IPS DF 19.7 (cell line): ENCODE measurements at places on chromosomes 1 and 21.

GRCh38 chr1:226310637-226311195, 1.8 kb upstream of the LIN9 start:
- DNase-seq = no peak

- no peak for DNase-seq
Measured at GRCh38 chr1:4796161-4797015, 142.0 kb downstream of the AJAP1 start.

DNA sequence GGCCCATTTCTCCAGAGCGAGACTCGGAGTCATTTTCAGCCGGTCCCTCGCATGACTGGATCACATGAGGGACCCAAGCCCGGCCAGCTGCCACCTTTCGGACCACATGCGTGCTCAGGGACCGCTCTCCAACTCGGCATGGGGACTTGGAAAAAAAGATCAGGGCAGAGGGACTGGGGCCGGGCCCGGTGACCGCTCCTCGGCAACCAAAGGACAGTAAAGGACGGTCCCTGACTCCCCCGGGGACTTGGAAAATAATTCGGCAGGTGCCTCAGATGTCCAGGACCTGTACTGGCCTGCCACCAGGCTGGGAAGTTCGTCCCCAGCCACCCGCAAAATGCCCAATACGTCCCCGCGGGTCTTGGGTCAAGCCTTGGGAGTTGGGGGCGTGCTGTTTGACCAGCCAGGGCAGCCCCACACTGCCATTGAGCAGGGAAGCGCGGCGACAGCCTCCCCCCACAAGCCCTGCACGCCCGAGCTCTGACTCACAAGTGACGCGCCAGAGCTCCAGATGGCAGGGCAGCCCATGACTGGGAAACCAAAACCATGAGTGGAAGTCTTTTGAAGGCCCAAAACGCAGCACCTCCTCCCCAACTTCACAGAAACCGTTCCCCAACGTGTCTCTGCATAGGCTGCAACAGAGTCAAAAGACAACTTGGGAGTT, 134.5 kb downstream of the LIPI start:
- no peak for DNase-seq

DNA sequence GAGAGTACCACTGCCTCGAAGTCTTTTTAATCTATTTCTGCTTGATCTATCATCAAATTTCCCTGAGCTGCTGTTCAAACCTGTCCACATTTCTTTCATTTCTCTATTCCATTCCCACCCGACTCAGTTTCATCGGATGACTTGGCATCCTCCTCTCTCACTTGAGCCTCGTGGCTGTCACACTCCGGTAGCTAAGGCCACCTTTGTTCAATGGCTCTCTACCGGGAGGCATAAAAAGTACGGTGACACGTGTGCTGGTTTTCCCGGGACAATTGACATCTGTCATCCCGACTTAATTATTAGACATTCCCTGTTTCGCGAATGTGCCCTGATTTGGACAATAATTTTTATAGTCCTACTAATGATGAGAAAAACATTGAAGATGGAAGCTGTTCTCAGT, 22.6 kb downstream of the MIS18A start:
- DNase-seq = no peak

DNA sequence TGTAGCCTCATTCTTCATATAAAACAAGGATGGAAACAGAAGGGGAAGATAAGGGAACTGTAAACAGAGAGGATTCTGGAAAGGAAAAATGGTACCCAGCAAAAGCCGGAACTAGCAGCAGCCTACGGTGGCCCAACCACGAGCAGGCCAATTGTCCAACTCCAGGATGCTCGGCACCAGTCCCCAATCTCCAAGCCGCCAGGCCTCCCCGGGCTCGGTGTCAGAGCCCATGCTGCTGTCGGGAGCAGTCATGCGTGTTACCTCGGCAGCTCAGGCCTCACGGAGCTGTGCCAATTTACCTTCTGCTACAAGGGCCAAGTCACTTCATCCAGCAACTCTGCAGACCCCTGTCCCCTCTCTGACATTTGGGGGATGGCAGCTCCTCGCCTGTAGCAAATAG, 130.8 kb downstream of the ZBTB18 start:
- no peak for DNase-seq

DNA sequence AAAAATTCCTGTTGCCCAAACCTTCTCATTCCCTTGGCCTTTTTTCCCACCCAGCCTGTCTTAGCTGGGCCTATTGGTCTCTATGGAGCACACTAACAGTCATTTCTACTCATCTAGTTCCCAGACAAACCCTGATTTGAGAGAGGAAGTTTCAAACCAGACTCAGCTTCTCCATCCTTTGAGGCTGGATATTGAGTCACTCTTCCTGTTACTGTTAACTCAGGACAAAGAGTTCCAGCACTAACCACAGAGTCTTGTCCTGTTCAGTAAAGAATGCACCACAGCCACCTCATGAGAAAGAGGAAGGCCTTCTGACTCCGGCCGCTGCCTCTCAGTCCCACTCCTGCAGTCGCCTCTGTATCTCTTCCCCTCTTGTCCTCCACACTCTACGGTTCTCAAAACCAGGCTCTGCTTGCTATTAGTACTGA, 137.8 kb downstream of the PTPRC start:
- DNase-seq = no peak

GRCh38 chr1:112769611-112770010, 54.5 kb upstream of the PPM1J start:
- DNase-seq = no peak

DNA sequence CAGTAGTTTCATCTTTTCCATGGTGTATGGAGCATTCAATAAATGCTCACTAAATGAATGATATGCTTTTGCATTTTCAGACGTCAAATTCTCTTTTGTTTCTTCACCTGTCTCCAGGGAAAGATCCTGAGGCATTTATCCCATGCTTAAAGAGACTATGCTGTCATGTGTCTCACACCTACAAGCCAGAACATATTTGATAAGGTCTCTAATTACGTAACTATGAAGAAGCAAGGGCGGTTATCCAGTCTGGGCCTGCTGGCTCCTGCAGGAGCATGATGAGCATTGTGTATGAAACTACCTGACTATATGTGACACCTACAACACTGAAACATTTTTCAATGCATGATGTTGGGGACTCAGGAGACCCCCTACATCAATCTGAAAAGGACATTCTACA, 51.8 kb downstream of the FBXO42 start:
- no peak for DNase-seq

- no peak for DNase-seq
Measured at GRCh38 chr1:209015092-209015491, 568.4 kb upstream of the CAMK1G start.

GRCh38 chr21:25911730-25912401, 177.1 kb downstream of the GABPA start:
- DNase-seq = no peak

DNA sequence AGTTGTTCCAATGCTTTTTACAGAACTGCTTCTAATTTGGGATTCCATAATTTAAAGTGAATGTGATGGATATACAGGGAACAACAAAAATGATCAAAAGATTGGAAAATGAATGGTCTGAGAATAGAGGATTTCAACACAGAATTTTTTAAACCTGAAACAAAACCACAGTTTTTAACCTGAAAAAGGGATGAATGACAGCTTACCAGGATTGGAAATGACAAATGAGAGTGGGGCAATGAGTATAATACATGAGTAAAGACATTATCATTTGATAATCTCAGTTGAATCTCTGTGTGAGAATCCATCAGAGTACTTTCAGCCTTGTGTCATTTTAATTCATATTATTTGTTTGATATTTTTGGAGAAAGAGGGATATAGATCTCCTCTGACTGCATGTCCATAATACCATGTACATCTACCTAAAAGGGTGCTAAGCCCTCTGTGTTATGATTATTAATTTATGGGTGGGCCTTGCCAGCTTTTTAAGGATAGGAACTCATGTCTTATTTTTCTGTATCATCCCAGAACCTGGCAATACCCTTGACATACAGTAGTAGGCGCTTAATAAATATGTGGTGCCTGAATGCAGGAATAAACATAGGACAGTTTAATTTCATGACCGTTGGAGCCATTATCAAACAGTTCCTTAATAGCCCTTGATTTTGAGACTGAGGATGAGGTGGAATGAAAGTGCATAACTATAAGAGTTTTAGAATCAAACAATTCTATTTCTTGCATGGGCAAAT, 12.4 kb upstream of the ATP6V1G3 start:
- no peak for DNase-seq

DNA sequence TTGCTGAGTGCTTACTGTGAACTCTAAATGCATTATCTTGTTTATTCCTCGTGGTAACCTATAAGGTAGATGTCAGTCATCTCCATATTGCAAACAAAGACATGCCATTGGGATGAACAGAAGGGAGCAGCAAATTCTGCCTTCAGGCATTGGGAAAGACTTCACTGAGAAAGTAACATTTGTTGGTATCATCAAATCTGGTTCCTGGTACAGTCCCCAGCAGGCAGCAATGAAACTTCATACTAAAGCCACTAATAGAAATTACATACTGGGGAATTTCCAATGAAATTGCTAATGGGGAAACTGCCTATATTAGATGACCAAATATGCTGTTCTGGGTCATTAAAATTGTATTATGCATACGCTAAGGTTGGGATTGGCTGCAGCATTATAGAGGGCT, 47.3 kb upstream of the ST6GALNAC5 start:
- no peak for DNase-seq

GRCh38 chr1:203858055-203858454, 3.3 kb upstream of the SNRPE start:
- no peak for DNase-seq

DNA sequence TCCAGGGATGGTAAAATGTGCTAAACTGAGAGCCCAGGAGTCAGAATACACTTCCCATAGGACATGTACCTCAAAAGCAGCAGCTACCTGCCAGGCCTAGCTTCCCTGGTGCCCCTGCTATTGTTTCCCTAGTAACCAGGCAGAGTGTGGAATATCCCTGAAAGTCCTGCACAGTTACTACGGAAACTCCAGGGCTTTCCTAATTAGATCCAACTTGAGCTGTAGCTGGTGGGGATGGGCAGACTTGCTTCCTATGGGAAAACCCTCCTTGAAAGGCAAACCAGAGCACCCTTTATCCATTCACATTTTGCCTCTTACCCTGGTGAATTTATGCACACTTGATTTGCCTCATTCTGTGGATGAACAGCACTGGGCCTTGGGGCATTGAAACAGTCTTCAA, 559.9 kb upstream of the PBX1 start:
- DNase-seq = no peak

DNA sequence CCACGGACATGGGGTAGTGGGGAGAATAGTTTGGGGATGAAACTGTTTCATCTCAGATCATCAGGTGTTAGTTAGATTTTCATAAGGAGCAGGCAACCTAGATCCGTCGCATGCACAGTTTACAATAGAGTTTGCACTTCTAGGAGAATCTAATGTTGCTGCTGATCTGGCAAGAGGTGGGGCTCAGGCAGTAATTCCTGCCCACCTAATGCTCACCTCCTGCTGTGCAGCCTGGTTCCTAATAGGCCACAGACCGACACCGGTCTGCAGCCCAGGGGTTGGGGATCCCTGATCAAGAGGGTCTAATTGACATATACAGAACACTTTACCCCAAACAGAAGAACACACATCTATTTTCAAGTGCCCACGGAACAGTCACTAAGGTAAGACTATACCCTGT, 275.1 kb downstream of the PTPRU start:
- DNase-seq = no peak

DNA sequence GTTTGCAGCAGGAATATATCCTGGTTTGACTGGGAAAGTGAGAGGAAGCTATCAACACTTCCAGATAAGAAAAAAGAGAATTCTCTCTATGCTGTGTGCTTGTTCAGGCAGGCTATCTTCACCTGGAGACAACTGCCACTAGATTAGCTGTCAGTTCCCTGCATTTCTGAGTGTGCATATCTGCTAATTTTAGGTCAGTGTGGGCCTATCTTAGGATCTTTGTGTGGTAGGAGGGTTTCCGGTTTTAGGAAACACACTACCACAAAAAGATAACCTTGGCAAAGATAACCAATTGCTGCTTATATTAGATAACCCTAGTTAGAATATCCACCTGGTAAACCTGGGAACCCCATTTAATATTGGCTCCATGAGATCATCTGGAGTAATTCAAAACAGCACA, 22.5 kb upstream of the GBP5 start:
- DNase-seq = no peak

DNA sequence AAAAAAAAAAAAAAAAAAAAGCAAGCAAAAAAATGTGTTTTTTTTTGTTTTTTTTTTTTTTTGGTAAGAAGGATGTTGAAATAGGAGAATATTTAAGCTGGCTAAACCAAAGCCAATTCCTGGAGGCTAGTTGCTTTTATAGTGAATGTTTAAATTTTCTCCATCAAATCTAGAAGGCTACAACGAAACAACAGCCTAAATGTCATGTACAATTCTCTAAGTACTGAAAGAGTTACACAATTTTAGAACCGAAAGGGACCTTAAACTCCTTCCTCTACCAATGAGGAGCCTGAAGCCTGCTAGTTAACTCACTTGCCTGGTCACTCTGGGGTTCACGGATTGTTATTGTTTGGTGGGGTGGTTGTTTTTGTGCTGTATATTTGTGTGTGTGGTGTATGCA, 3.5 kb downstream of the WLS start:
- no peak for DNase-seq

DNA sequence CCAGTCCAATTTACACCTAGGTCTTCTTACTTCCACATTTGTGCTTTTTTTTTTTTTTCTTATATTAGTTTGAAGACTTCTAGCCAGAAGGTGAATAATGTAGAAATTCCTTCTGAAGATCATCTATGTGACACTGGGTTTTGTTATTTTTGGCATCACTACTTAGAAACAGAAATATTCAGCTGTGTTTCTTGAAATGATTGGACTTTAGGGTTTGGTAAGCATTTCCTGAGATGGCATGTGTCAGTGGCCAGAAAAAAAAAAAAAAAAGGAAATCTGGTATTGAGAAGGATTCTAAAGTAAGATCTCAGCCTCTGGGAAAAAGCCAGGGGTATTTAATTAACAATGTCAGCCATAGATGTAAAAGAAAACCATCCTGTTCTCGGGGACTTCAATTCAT, 43.4 kb upstream of the LRRC8C start:
- DNase-seq = no peak

DNA sequence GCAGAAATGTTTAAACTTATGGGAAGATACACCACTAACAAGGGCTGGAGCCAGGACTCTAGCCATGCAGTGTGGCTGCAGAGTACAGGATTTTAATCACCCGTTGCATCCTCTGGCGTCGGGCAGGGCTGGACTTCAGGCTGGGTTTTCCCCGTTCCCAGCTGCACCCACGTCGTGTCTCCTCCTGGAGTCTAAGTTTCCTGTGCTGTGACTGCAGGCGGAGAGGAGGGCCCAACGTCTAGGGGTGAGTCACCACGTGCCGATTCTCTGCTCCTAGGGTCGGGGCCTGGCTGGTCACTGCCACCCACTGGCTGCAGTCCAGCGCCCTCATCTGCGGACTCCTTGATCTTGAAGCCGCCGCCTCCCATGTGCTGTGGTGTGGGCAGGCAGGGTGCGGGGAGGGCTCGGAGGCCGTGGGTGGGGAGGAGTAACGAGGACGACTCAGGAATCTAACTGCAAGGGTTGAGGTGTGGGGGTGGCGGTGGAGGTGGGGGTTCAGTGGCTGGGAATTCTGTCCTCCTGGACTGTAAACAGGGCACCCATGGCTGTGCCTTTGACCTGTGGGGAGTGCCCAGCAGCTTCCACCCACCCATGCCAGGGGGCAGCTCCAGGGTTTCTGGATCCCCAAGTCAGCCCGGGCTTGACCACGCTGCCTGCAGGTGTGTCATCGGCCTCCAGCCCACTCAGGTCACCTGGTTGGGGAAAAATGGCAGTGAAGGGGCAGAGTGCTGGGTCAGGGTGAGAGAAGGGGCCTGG, 77.8 kb downstream of the ALPL start:
- DNase-seq = no peak
